ENCODE measurements at places on chromosomes 3 and 15. TPM values are rescaled to one million over a fixed set of nuclear protein-coding genes. Genes with fewer than 3 reads are reported as not detected.

Gene SPSB4
- total RNA-seq: not detected

Gene CMTM7
- total RNA-seq: 7.1 TPM

Gene ZDHHC3
- 93.4 TPM for total RNA-seq

Gene CAV3
- total RNA-seq: not detected
